ENCODE measurements at places on chromosomes 11 and 22.

DNA sequence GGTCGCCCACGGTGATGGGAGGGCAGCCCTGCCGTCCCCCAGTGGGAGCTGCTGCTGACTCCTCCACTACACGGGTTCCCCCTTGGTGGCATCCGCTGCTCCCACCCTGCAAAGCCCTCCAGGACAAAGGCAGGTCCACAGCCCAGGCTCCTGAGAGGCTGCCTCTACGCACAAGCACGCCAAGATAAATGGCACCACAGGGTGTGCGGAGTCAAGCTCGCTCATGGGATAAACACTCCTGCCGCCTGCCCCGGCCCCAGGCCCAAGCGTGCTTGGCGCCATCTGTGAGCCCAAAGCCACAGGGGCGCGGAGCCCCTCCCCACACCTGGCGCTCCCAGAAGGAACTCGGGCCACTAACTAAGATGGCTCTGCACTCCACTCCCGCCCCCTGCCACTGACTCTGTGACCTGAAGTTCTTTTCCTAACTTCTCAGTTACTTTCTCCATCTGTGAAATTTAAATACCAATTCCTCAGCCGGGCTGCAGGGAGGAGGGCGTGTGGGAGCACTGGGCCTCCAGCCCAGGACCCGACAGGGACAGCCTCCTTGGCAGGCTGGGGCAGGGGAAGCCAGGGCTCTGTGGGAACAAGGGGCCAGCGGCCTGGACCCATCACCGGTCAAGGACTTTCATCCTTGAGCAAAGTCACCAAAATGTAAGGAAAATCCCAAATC is 14.9 kb downstream of the EHD1 start:
- DNase-seq, result no peak

DNA sequence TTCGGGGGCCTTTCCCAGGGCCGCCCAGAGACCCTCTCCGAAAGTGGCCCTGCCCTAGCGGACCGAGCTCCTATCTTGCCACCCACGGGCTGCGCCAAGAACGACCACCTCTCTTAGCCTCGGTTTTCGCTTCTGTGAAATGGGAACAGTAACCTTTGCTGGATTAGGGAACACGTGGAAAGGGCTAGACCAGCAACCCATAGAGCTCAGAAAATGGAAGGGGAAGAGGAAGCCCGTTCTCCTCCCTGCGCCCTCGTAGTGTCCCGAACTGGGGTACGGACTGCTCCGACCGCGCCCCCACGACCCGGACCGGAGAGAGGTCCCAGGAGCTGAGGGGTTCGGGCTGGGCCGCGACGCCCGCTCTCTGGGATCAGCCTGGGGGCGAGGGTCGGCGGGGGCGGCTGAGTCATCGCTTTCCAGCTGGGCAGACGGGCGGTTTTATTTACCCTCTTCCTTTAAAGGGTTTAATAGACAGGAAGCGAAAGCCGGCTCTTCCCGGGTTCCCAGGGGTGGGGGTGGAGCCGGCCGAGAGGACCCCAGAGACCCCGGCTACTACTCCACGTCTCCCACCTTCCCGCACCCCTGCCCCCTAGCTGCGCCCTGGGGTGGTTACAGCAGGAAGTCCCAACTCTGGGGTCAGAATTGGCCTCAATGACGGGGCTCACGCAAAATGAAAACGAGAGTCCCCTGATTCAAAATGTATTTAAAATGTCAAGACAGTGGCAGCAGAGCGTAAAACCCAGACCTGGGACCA is 907 bp upstream of the PHLDA2 start:
- no peak for DNase-seq

GRCh38 chr11:63937713-63938478 is 906 bp upstream of the NAA40 start:
- DNase-seq, result no peak

DNA sequence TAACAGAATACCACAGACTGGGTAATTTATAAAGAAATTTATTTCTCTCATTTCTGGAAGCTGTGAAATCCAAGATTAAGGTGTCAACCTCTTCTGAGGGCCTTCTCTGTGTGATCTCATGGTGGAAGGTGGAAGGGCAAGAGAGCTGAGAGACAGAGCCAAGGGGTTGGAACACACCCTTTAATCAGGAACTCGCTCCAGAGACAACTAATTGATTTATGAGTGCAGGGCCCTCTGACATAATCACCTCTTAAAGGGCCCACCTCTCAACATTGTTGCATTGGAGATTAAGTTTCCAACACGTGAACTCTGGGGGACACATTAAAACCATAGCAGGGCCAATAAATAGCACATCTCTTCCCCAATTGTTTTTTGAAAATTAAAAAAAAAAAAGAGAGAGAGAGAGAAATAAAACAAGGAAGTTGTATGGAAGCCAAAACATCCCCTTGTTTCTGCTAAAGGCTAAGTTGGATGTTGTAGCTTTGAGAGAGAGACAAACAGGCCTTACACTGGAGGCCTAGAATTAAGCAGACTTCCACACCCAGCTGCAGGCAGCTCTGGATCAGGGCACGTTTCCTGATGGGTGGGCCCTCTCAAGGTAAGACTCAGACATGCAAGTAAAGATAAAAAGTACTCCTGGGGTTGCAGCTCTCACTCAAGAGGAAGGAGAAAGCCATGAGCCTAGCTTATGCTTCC is 64.1 kb upstream of the BIRC3 start:
- no peak for DNase-seq

GRCh38 chr11:7665473-7666291 is 7.6 kb downstream of the CYB5R2 start:
- peak; percentile 49 for DNase-seq

- DNase-seq, result no peak
Measured at GRCh38 chr11:19508165-19508564, 204.5 kb upstream of the NAV2 start.

GRCh38 chr22:21824445-21824912 is 43.0 kb downstream of the MAPK1 start:
- DNase-seq, result no peak

- DNase-seq, result no peak
Measured at GRCh38 chr22:19779685-19780268, 19.2 kb downstream of the TBX1 start.

GRCh38 chr11:119532551-119532950 is 109.6 kb upstream of the THY1 start:
- no peak for DNase-seq

DNA sequence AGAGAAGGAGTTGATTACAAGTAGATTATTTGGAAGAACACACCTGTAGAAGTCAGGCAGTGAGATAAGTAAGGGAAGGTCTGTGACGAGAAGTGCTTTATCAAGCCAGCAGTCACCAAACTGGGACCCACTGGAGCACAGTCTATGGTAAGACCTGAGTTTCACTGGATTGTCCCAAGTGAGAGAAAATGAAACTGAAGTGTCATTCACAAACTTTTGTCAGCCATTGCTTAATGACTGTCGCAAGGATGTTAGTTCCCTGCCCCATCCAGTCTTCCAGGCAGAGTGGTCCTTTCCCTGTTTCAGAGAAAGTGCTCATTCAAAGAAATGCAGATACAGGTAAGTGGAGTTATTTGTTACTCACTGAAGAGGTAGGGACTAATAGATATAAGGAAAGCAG is 728.0 kb upstream of the TENM4 start:
- DNase-seq, result no peak

DNA sequence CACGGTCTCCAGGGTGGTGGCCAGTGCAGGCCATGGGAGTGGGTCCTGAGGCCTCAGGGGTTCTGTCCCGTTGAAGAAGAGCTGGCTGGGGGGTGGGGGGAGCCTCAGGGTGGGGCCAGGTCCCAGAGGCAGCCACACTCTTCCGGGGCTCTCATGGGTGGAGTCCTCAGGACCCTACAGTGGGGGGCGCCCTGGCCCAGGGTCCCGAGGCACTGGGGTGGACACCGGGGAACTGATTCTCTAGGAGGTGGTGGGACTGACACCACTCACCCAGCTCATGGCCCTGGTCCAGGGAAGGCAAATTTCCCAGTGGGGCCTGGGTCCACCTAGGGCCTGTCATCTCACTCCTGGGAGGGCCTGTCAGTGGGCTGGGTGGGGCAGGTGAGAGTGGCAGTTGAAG is 12.8 kb downstream of the GGT5 start:
- no peak for DNase-seq

- no peak for DNase-seq
Measured at GRCh38 chr22:40635043-40635939, 1.2 kb downstream of the MRTFA start.

DNA sequence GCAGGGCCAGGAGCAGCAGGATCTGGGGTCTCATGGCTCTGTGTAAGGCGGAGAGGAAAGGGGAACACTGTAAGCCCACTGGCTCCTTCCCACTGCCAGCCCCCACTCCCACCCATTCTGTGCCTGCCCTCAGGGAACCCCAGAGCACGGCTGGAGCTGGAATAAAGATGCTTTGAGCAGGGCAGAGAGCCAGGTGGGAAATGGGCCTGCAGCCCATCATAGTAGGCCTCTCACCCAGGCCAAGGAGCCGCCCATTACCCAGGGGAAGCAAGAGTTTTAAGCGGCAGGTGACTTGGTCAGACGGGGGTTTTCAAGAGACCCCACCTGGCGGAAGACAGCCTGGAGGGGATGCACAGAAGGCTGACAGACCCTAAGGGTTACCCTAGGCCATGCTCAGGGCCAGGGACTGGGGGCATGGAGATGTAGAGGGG is 4.6 kb downstream of the LRRC32 start:
- DNase-seq, result no peak

- no peak for DNase-seq
Measured at GRCh38 chr22:30838111-30838510, 130.5 kb downstream of the MORC2 start.

DNA sequence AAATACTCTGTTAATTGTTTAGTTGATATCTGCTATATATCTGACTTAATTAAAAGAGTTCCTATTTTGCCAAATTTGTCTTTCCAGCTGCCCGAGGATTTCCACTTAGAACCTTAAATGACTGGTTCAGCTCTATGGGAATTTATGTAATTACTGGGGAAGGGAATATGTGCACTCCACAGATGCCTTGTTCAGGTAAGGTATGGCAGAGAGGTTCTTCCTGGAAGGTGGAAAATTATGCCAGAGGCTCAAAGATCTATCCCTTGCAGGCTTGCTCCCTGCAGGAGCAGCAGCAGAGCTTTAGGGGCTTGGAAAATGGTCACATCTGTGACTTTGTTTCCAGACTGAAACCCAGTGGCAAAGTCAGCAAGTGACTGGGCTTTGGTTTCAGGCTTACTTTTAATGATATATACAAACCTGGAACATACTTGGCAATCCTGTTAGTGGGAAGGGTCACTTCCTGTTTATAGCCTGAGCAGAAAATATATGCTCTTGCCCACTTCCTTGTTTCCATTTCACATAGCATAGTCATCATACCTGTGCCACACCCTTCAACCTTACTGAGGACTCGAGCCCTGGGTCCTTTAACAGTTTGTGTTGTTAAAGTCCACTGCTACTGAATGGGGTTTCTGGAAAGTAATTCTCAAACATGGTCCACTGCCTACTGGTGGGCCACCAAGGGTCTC is 23.7 kb downstream of the WBP2NL start:
- no peak for DNase-seq

- DNase-seq, result no peak
Measured at GRCh38 chr22:49712195-49712791, 115.4 kb downstream of the BRD1 start.

DNA sequence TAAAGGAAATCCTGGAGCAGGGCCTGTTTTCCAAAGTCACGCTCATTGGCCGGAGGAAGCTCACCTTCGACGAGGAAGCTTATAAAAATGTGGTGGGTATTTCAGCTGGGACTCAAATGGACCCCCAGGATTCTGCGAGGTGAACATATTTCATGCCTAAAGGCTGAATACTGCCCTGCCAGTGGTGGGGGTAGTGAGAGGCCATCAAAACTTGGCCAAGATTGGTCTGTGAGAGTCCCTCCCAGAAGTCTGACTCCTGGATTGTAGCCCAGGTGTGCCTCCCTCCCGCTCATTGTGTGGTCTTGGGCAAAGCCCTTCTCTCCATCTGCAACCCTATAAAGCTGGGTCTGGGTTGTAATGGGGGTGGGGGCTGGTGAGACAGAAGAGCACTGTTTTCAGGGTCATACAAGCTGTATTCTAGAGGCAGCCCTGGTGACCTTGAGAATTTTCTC is 853 bp downstream of the HTATIP2 start:
- DNase-seq, result no peak

- no peak for DNase-seq
Measured at GRCh38 chr22:21041937-21042336, 3.8 kb upstream of the LRRC74B start.

DNA sequence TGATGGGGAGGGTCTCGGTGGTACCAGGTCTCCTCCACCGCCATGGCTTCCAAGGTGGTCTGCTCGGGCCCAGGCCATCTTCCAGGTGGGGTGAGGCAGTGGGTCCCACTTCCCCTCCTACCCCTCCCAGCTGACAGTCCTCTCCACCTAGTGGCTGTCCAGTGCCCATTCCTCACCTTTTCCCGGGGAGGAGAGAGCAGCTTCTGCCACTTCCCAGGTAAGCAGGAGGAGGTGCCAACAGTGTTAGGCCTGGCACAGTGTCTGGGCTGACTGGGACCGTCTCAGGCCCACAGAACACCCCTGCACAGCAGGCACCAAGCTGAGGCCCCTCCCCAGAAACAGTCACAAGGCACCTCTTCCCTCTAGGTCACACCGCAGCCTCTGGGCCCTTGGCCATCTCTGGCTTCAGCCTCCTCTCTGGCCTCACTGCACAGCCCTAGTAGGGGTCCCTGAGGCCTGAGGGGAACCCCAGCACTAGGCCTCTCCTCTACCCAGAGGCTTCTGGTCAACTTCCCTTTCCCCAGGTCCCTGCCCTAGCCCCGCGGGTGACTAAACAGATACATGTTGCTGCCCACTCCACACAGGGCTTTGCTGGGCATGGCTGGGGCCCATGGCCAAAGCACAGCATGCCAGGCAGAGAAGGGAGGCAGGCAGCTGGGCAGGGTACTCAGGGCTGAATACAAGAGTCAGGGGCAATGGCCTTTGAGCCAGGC is 2.3 kb upstream of the ANKRD13D start:
- no peak for DNase-seq

GRCh38 chr11:71342116-71342515 is 89.7 kb upstream of the SHANK2 start:
- DNase-seq, result no peak

- no peak for DNase-seq
Measured at GRCh38 chr11:69443968-69444364, 37.5 kb upstream of the LINC01488 start.

DNA sequence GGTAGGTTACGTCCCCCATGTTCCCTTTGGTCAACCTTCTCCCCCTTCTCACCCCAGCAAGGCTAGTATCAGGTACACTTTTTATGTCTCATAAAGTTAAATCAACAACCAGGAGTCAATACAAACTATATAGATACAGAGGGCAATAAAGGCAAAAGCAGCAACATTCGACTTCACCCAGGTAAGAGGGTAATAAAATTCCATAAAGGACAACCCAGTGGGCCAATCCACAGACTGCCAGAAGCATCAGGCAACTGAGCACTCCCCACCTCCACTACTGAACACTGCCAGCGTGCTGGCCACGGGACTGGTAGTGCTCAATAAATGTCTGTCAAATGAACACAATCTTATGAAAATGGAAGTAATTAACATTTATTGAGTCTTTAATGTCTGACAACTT is 5.1 kb upstream of the MS4A18 start:
- DNase-seq, result no peak

Data from activated CD4-positive, alpha-beta T cell treated with anti-CD3 and anti-CD28 coated beads, Interleukin-2, amount 50 U/mL, for 24 hours (primary cell).